NCI-H2081 treated with DMSO at 0.1 percent for 48 hours (cell line): ENCODE measurements at places on chromosomes 2 and 18.

- no peak for DNase-seq
These were observed 465.9 kb downstream of the TXNL1 start for GRCh38 chr18:56172527-56172926.

DNA sequence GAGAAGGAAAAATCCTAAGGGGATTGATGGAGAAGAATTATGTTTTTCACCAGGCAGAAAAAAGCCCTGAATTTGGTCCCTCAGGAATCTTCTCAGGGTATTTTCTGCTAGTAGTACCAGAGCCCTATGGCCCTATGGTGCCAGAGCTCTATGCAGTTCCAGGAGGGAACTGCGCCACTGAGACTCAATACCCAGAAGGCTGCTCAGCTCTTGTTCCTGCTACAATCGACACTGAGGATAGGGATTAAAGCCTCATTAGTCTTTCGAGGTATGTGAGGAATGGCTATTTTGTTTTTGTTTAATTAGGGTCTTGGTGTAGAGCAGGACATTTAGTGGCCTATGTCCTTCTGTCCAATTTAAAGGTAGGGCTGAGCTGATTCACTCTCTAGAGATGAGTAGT, 21.7 kb upstream of the PPP3R1 start:
- no peak for DNase-seq

- no peak for DNase-seq
These were observed 57.6 kb downstream of the DOCK10 start for GRCh38 chr2:224984637-224985036.

GRCh38 chr2:235234736-235235135, 259.1 kb upstream of the AGAP1 start:
- DNase-seq = no peak

- no peak for DNase-seq
These were observed 126.6 kb downstream of the DPP4 start for GRCh38 chr2:161947406-161947805.

DNA sequence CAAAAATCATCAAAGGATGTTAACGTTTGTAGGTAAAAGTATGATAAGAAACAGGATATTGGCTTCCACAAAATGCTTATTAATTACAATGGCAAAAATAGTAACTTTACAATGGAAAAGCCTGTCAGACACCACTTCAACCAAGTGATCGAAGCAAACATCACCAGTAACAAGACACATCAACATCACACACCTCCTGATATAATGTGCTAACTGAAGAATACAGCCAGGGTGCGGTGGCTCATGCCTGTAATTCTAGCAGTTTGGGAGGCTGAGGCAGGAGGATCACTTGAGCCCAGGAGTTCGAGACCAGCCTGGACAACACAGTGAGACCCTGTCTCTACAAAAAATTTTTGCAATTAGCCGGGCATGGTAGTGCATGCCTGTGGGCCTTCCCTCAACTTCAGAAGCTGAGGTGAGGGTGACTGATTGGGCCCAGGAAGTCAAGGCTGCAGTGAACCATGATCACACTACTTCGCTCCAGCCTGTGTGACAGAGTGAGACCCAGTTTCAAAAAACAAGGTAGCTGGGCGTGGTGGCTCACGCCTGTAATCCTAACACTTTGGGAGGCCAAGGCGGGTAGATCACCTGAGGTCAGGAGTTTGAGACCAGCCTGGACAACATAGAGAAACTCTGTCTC, 15.0 kb downstream of the MGAT4A start:
- no peak for DNase-seq

- DNase-seq = no peak
These were observed 157.9 kb downstream of the LNPK start for GRCh38 chr2:175844169-175844568.

DNA sequence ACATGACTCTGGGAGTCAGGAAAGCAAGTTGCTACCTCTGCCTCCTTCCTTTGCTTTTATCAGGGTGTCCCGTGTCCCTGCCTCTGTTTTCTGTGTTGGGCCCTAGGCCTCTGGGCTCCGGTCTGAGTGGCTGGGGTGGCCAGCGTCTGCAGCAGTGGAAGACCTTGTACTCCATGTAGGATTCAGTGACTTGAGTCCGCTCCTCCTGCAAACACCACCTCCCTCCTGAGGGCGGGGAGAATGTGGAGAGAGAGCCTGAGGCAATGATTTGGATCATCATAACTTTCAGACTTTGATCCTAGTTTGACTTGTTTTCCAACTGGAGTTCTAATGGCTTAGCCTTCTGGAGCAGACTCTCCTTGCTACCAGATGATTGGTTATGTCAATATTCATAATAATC, 30.8 kb downstream of the ATP6V1C2 start:
- DNase-seq = no peak

GRCh38 chr2:143121079-143121478, 8.1 kb upstream of the ARHGAP15 start:
- DNase-seq = no peak

- DNase-seq = no peak
These were observed 33.4 kb upstream of the LYPD1 start for GRCh38 chr2:132703396-132703795.

DNA sequence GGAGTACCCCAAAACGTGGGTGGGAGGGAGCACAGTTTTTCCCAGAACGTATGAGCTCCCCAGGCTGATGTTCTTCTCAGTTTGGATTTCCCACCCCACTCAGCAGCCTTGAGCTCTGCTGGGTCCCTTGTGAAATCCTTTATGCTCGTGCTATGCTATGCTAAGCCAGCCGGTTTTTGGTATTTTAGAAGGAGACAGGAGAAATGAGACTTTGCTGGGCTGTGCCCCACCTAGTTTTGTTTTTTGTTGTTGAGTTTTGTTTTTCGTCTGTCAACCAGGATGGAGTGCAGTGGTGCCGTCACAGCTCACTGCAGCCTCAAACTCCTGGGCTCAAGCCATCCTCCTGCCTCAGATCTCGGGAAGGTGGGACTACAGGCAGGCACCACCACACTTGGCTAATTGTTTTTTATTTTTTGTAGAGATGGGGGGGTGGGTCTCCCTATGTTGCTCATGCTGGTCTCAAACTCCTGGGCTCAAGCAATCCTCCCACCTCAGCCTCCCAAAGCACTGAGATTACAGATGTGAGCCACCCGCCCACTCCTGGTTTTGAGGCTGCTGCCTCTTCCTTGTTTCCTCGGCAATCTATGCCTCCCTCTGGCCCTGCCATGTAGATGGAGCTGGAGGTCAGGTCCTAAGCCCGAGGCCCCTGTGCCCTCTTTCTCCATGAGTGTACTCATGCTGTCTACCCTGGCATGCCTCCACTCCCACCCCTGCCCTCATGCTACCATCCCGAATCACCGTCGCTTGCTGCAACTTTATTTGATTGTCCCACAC, 17.5 kb upstream of the MGAT4A start:
- no peak for DNase-seq

DNA sequence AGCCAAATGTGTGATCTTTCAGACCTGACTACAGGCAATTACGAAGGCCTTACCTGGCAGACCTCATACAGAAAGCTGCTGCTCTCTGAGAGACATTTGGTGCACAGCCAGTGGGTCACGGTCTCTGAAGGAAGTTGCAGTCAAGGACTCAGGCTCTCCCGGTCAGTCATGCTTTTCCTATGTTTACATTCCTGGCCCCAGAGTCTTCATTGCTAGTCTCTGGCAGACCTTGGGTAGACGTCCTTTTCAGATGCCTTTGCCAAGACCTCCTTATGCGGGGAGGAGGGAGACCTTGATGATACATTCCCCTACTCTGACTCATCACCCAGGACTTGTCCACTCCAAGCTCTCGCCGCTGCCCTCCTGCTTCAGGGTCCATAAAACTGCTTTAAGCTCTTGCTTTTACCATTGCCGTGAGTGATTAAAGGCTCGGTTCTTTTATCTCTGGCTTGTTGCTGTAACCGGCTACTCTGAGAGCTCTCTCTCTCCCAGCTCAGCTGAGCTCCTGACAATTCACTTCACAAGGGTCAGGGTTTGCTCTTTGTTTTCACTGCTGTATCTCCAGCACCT, 62.0 kb upstream of the SLC35F5 start:
- no peak for DNase-seq

DNA sequence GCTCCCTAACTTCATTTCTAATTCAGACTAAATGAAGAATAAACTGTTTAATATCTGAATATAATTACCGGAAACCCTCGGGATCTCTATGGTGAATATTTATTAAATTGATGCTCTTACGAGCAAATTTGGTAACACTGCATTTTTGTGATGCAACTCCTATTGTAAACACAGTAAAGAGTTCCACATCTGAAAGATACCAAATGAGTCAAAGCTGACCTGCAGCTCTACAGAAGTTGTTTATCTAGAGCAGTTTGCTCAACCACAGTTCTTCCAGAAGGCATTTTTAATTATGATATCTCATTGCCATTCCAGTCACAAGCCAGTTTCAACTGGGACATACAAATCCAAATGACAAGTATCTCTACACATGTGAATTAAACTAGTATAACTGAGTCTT, 129.7 kb downstream of the PKP4 start:
- no peak for DNase-seq

DNA sequence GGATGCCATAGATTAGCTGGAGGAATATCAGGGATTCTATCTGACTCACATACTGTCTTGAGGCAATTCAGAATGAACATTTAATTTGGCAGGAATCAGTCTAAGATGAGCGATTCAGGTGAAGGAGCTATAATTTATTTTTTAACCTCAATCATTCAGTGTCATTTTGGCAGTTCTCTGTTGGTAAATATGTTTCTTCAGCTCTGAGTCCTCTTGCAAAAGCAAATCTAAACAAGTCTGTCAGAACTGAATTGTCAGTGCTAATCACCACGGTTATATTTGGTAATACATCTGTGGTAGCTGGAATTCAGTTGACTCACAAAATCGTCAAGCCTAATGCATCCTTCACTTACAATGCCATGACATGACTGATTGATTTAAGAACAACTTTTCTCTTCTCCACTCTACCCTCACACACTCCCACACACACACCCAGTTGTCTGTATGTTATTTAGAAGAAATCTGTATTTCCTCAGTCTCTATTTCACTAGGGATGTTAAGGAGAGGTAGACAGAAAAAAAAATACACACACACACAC, 516.6 kb upstream of the NXPH2 start:
- no peak for DNase-seq

DNA sequence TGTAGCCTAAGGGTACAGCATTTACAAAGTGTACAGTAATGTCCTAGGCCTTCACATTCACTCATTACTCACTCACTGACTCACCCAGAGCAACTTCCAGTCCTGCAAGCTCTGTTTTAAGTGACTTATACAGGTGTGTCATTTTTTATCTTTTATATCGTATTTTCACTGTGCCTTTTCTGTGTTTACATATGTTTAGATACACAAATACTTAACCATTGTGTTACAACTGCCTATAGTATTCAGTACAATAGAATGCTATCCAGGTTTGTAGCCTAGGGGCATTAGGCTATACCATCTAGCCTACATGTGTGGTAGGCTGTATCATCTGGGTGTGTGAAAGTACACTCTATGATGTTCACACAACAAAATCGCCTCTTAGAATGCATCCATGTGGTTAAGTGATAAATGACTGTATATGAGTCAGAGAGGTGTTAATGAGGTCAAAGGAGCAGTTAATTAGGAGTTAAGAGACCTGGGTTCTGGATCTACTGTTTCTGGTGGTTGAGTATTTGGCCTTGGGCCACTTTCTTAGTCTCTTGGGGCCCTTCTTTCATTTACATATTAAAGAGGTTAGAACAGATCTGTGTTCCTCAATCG, 149.1 kb downstream of the GREB1L start:
- peak; percentile 69 for DNase-seq

GRCh38 chr2:15275346-15275745, 285.8 kb downstream of the NBAS start:
- no peak for DNase-seq

DNA sequence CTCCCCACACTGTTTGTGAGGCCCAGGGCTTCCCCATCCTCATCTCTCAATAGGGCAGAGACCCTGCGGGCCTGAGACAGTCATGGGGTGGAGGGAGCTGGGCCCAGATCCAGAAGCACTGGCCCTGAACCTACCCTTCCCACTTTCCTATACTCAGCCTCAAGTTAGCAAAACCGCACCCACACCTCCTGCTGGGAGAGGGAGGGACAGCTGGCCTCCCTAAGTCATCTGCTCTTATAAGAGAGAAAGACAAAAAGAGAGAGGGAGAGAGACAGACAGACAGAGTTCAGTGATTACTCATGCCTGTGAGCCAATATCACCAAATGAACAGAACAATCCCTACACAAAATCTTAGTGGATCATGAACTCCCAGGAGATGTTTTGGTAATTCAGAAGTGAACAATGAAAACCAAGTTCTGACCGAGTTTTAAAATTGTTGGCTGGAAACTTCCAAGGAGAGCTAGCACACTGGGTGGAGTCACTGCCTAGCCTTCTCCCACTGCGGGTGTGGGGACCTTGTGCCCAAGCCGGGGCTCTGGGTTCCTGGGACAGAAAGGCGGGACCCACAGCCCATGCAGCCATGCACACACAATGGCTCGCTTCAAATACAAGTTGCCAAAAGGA, 130.5 kb downstream of the PXDN start:
- DNase-seq = no peak

GRCh38 chr2:15738225-15738546, 146.5 kb downstream of the DDX1 start:
- no peak for DNase-seq

DNA sequence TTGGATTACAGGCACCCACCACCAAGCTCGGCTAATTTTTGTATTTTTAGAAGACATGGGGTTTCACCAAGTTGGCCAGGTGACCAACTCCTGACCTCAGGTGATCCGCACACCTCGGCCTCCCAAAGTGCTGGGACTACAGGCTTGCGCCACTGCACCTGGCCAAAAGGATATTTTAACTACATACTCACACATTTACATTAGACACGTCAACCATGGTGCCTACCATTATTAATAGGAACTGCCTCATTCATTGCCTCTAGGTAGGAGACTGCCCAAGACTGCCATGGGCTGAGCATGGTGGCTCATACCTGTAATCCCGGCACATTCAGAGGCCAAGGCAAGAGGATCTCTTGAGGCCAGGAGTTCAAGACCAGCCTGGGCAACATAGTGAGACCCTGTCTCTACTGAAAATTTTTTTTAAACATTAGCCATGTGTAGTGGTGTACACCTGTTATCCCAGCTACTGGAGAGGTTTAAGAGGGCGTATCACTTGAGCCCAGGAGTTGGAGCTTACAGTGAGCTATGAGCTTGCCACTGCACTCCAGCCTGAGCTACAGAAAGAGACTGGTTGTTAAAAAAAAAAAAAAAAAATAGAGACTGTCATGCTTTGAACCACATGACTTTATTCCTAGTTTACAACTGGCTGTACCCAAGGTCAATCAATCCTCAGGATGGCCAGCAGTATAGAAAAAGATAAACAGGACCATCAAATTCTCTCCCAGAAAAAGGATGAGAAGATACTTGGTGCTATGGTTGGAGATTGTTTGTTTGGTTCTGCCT, 31.1 kb upstream of the EPC2 start:
- no peak for DNase-seq

- DNase-seq = no peak
These were observed 638.0 kb downstream of the RNF144A start for GRCh38 chr2:7555260-7555659.
